ENCODE measurements at places on chromosomes 6 and 20.

- DNase-seq: no peak
Observed at GRCh38 chr20:64039293-64040160, 3.5 kb downstream of the C20orf204 start.

DNA sequence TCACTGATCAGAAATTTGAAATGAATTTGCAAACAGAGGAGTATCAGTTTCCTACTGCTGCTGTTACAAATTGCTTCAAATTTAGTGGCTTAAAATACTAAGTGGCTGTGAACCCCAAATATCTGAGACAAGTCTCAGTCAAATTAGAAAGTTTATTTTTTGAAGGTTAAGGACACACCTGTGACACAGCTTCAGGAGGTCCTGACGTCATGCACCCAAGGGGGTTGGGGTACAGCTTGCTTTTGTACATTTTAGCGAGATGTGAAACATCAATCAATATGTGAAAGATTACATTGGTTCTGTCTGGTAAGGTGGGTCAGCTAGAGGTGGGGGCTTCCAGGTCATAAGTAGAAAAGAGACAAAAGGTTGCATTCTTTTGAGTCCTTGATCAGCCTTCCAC is 21.4 kb upstream of the ZFP64 start:
- no peak for DNase-seq

DNA sequence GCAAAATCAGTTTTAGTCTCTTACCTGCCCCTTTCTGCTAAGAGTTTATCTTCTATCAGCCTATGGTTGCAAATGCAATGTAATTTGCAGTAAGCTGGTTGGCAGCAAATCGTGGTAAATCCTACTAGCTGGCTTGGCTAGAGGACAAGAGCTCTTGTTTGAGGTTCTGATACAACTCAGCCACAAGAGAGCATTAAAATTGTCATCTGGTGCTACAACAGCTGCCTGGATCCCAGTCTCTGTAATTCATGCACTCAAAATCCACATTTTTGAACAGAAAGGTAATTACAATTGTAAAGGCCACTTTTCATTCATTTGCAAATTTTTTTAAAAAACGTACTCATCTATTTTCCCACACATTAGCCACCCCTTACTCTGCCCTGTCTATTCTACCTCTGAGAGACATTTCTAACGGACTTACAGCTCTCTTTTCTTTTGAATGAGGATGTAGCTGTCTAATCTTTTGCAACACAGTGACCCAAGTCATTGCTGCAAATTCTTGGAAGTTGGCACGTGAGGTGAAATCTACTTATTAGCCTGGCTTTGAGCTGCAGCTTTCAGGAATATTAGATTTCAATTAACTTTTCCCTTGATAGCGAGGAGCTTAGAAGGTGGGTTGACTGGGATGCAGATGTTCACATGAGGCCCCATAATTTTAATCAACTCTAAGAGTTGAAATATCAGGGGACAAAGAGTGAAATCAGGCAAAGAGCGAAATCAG is 54.0 kb upstream of the FAM184A start:
- DNase-seq: no peak

GRCh38 chr6:36204068-36204753 is 7.7 kb downstream of the BRPF3 start:
- peak; percentile 23 for DNase-seq

GRCh38 chr20:7765221-7765620 is 175.0 kb downstream of the HAO1 start:
- no peak for DNase-seq

GRCh38 chr6:88813045-88813444 is 150.4 kb downstream of the RNGTT start:
- no peak for DNase-seq
